Stimulated activated CD4-positive, alpha-beta T cell treated with anti-CD3 and anti-CD28 coated beads, Interleukin-12 subunit alpha, Interleukin-12 subunit beta, amount 100 ng/mL, for 24 hours (primary cell): ENCODE measurements at places on chromosomes 2 and 18.

- no peak for DNase-seq
Measured at GRCh38 chr2:123245156-123245555, 779.9 kb upstream of the CNTNAP5 start.

- DNase-seq: no peak
Measured at GRCh38 chr2:219713110-219713509, 85.7 kb downstream of the SLC4A3 start.

DNA sequence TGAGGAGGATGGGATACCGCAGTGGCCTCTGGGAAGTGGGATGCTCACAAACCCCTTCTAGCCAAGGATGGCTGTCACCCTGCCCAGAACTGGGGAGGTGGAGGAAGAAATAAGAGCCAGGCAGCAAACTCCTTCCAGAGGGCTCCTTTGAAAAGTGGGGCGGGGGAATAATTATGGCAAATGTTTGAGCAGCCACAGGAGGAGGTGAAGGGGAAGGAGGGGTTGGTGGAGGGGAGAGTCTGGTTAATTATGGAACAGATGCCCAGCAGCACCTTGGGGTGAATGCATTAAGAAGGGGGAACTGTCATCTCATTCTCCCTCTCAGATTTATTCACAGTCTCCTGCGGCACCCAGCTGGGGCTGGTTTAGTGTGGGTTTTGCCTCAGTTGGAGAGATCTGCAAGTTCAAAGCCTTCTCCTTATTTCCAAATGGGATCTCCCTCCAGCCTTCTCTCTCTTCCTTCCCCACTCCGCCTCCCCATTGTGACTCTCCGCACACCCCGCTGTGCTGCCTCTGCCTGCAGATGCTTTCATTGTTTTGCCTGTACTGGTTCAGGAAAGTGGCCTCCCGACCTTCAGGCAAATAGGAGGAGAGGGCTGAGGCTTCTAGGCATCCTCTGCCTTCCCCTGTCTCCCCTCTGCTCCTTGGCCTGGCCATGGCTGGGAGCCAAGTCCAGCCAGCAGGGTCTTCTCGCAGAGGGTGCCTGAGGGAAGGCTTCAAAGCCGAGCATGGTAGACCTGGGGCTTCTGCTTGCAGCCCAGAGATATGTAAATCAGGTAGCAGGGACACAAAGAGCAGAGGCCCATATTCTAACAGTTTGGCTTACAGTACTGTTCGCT lies 457.2 kb upstream of the MEX3C start:
- DNase-seq: no peak

DNA sequence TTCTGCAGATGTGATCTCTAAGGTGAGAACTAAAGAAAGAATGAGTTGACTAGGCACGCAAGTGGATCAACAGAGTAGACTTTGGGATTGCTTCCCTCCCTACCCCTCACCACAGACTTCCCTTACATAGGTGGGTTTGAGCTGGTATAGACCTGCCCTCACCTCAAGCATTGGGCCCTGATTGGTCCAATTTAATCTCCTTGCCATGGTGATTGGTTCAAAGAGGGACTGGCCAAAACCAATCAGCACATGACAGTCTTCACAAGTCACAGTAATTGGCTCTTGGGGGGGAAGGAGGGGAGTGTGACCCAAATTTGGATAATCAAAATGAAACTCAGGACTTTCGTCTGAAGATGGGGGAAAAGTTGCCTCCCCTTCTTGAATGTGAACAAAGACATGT lies 36.6 kb upstream of the LNPK start:
- DNase-seq: no peak

DNA sequence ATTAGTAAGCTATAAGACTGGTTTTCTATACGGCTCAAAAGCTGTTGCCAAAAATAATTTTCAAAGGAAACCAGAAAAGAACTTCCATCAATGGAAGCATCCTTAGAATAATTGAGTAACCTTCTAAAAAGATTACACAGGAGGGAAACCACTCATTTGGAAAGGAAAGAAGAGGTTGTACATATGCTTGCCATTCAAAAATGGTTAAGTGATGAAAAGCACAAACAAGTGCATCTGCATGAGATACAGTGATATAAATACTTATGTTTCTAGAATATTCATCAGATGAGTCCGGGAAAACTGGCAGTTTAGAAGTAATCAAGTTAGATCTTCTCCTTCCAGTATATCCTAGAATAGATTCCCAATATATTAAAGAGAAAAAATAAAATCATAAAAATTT lies 20.1 kb upstream of the SMAD2 start:
- no peak for DNase-seq

DNA sequence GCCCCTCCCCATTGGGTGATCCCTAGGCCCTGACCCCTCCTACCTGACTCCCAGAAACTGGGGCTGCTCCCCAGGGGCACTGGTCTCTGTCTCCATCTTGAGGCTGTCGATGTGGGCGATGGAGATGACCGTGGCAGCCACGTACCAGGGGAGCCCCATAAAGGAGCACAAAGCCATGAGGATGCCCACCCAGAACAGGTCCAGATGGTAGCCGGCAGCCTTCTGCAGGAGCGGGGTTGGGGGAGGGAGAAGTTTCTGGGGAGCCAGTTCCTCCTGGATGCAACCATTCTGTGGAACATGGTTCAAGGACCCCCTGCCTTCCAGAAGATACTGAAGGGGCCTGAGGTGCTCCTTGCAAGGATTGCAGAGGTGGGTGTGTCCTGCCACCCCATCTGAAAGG lies 34.0 kb downstream of the MTHFD2 start:
- DNase-seq: no peak

DNA sequence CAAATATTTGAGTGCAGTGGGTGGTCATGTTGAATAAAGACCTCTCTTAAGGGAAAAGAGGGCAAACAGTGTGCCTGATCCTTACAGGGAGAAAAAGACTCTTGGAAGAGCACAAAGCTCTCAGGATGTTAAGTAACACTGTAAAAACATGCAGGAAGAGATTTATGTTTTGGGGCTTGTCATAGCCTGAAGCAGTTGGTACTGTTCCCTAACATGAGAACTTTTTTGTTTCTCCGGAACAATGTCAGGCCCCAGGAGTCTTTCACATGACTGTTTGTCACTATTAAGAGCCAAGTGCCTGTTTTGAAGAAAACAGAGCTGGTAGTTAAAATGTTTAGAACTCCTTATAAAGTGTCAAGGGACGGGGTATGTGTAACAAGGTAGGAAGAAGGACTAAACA lies 83.7 kb upstream of the B3GNT2 start:
- no peak for DNase-seq

- peak; percentile 34 for DNase-seq
Measured at GRCh38 chr2:64865073-64865830, 123.9 kb upstream of the SLC1A4 start.

DNA sequence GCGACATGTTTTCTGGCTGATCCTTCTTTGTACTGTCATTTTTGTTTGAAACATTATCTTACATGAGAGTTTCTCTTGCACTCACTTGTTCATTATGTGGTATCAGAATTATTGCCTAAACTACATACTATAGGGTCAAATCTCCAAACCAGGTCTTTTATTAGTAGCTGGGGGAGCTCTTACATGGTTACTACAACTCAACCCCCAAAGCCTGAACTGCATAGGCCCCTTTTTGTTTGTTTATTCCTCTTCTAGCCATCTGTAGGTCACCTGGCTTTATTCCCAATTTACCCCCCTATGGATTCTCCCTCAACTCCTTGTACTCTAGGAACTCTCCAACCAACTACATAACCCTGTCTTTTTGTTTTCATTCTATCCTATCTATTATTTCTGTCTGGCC lies 46.7 kb downstream of the PUM2 start:
- DNase-seq: no peak

DNA sequence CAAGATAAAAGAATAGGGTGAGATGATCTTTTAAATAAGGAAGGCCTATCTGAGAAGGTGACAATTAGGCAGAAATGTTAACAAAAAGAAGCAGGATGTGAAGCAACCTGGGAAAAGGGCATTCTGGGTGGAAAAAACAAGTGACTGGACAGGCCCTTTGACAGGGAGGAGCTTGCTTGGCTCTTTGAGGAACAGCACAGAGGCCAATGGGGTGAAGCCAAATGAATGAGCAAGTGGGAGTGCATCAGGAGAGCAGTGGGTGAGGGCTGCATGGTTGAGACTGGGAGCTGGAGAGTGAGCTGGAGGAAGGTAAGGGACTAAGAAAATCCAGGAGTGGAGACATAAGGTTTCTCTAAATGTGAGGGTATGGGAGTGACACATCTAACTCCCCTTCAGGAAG lies 126.9 kb downstream of the TDRD15 start:
- DNase-seq: no peak

DNA sequence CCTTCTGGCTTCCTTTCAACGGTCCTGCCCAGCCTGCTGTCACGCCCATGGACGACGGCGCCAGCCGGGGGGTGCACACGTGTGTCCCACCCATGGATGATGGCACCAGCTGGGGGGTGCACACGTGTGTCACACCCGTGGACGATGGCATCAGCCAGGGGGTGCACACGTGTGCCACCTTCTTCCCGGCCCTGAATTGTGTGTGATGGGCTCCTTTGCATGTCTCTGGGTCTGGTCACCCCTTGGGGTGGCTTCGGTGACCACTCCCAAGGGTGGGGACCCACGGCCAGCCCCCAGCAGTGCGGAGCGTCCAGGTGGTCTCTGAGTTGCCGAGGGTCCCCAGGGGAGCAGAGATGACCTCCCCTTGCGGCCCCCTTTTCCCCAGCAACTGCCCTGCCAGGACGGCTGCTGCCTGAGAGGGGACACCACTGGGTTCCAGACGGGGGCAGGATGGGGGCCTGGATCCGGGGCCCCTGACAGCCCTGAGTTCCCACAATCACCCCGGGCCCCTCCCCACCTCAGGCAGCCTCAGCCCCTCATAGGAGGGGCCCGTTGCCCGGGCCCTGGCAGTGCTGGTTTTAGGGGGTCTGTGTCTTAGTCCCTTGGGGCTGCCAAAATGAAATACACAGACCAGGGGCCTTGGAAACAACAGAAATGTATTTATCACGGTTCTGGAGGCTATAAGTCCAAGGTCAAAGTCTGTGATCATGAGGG lies 9.4 kb downstream of the NEU4 start:
- no peak for DNase-seq

DNA sequence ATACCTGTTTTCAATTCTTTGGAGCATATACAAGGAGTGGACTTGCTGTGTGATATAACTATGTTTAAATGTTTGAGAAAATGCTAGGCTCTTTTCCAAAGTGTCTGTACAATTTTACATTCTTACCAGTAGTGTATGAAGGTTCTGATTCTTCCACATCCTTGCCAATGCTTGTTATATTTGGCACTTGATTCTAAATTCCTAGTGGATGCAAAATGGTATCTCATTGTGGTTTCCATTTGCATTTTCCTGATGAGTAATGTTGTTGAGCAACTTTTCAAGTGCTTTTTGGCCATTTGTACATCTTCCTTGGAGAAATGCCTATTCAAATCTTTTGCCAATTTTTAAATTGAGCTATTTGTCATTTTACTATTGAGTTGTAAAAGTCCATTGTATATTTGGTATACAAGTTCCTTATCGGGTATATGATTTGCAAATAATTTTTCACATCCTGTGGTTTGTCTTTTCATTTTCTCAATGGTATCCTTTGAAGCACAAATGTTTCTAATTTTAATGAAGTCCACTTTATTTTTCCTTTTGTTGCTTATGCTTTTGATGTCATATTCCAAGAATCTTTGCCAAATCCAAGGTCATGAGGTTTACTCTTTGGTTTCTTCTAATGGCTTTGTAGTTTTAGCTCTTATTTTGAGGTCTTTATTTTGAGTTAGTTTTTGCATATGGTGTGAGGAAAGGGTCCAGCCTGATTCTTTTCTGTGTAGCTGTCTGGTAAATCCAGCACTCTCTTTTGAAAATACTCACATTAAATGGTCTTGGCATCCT lies 33.2 kb upstream of the CWC22 start:
- DNase-seq: no peak

- DNase-seq: no peak
Measured at GRCh38 chr18:24782566-24782965, 322.1 kb downstream of the HRH4 start.

DNA sequence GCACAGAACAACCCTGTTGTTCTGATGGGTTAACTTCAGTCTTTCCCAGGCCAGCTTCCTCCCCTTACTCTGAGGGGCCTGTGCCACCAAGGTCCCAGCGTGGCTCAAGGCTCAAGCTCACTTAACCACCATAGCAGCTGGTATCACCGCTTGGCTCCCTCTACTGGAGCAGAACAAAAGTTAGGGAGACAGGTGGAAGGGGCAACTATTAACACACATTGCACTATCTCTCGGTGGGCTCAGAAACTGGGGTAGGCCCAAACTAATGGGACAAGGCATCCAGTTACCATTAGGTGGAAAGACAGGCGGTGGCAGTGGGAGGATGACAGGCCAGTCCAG lies 88.7 kb upstream of the ATL2 start:
- DNase-seq: no peak

DNA sequence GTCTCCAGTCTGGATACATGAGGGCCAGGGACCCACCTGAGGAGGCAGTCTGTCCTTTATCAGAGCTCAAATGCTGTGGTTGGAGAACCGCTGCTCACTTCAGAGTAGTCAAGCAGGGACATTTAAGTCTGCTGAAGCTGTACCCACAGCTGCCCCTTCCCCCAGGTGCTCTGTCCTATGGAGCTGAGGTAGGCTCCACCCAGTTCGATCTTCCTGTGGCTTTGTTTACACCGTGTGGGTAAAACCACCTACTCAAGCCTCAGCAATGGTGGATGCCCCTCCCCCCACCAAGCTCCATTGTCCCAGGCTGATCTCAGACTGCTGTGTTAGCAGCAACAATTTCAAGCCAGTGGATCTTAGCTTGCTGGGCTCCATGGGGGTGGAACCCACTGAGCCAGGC lies 731.4 kb upstream of the HS6ST1 start:
- no peak for DNase-seq

DNA sequence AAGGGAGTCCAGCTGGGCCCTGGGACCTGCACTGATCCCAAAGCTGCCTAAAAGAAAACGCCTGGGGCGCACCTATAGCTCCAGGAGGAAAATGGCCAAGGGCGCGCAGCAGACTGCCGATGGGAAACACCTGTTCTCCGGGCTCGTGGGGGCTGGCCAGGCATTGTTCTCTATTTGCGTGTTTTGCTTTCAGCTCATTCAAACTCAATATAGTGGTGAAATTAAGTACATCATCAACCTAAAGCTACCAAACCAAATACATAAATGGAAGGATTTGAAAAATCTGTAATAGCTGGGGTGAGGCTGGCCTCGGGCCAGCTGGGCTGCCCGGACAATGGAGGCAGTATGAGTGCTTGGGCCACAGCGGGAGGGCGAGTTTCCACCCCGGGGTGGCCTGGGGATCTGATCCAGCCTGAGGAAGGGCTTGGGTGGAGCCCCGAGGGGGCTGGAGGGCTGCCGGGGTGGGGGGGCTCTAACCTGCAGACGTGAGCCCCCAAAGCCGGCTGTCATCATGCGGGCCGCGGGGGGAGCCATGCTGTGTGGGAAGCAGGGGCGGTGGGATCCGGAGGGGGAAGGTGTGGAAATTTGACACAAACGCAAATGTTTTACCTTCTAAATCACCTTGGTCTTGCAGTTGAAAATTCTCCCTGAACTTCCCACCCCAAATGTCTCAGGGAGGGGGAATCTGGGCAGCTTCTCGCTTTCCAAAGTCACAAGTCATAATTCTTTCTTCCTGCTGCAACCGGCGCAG lies 77.6 kb downstream of the ASB1 start:
- DNase-seq: no peak

- peak; percentile 16 for DNase-seq
Measured at GRCh38 chr2:8575038-8575833, 106.6 kb upstream of the ID2 start.
